Osteocyte (in vitro differentiated cells): ENCODE measurements at places on chromosomes 12 and 14. TPM values are rescaled to one million over a fixed set of nuclear protein-coding genes. Genes with fewer than 3 reads are reported as not detected.

The RPL41 gene
- 3,386 and 3,580 TPM in 2 replicates for total RNA-seq

The AHNAK2 gene
- 145 and 183 TPM in 2 replicates for total RNA-seq

The FAM181A gene
- total RNA-seq = not detected in 2 replicates

The CLEC6A gene
- not detected in 2 replicates for total RNA-seq

The LGR5 gene
- total RNA-seq = 55.8 and 56.4 TPM in 2 replicates

The ELK3 gene
- 49.3 and 49.5 TPM in 2 replicates for total RNA-seq

The DAO gene
- total RNA-seq = not detected in 2 replicates

The TTC7B gene
- total RNA-seq = 43.2 and 44.7 TPM in 2 replicates

The ITGA5 gene
- 98.4 and 100 TPM in 2 replicates for total RNA-seq

The OTX2 gene
- not detected in 2 replicates for total RNA-seq

The RNASE3 gene
- total RNA-seq = not detected in 2 replicates

The MBIP gene
- total RNA-seq = 25.8 and 26.2 TPM in 2 replicates

The DEGS2 gene
- total RNA-seq = 0.19 and 0.21 TPM in 2 replicates

The NDRG2 gene
- 8.0 and 8.6 TPM in 2 replicates for total RNA-seq

The RASSF8 gene
- 69.0 and 74.3 TPM in 2 replicates for total RNA-seq
